ENCODE measurements at places on chromosomes 5 and 9.

DNA sequence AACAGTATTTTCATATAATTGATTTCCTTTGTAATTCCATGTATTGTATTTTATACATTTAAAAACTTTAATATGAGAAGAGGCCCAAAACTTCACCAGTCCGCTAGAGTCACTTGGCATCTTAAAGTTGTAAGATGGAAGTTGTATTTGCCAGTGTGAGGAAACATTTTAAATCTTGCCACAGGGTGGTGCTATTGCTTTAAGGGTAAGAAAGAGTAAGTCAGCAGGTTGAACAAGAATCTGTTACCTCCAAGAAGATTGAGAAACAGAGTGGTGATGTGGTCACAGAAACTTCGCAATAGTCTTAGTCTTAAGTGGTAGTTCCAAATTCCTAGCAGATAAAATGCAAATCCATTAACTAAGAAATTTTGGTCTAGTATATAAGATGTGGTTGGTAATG is 39.8 kb upstream of the RANBP6 start:
- no peak for DNase-seq

GRCh38 chr5:81842795-81843398 is 92.0 kb upstream of the SSBP2 start:
- DNase-seq: no peak

GRCh38 chr5:79843450-79844388 is 147.3 kb downstream of the MTX3 start:
- no peak for DNase-seq

DNA sequence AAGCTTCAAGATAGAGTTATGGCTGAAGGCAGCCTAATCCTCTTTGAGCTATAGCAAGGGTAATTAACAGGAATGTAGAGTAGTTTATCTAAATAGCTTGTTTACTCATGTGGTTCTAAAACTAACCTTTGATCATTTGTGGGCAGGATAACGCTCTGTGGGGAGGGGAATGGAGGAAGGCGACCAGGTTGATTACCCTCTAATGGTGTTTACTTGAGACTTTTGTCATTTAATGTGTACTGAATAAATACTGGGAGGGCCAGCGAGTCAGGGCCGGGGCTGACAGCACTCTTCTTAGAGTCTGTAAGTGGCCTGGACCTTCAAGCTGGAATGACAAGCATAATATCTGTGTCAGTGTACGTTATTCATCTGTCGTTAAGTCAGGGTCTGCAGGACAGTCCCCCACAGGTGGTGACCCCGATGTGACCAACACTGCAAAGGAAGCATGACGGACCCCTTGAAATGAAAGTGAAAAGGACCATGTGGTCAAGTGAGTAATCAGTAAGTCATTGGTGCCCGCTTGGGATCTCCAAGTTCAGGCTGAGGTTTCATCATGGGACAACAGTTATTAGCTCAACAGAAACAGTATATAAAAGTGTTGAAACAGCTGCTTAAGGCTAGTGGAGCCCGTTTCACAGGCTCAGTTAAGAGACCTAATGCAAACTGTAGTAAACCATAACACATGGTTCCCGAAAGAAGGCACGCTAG is 162.6 kb downstream of the CPLANE1 start:
- DNase-seq: no peak

DNA sequence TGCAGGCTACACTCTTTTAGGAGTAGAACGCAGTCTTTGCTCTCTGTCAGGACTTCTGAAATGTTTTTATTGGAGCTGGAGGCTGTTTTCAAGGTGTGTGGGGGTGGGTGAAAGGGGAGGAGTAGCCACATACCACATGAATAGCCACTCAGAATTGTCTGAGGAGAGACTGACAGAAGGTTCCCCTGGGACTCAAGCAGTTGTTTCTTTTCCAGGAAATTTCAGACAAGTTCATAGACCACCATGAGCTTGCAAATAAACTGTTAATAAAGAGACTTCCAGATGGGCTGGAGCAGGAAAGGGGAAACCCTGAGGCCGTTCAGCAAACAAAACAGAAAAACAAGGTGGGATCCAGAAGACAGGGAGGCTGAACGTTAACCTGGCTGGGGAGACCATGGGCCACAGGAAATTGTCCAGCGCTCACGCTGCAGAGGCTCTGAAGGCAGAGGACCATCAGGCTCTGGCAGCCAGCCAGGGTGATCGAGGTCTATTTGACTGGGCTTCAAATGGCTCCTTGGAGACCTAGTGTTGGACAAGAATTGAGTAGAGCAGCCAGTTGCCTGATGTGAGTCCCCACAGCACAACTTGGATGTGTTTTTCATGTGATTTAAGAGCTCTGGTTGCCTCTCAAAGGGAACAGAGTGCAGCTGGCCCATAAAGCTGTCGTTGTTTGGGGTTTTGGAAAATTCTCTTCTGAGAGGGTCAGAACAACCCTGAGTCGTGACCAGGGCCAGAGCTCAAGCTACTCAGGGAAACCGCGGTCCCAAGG is 159.2 kb upstream of the RAI14 start:
- DNase-seq: no peak

DNA sequence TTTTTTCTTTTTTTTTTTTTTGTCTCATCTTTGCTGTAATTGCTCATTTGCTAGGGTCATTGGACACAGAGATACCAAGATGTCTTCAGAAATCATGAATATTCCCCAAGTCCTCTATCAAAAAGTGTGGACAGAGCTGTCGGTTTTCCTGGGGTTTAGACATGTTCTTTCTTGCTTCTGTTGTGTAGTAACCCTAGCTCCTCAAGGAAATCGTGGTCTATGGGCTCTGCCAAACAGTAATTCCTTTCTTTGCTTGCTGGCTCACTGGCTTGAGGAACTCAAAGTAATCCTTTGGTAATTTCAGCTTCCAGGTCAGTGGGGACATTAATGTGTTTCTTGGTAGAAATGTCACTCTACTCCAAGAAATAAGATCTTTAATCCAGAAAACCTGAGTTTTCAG is 101.7 kb downstream of the TMC1 start:
- no peak for DNase-seq

- DNase-seq: no peak
Observed at GRCh38 chr5:89883967-89884366, 525.6 kb downstream of the CETN3 start.

DNA sequence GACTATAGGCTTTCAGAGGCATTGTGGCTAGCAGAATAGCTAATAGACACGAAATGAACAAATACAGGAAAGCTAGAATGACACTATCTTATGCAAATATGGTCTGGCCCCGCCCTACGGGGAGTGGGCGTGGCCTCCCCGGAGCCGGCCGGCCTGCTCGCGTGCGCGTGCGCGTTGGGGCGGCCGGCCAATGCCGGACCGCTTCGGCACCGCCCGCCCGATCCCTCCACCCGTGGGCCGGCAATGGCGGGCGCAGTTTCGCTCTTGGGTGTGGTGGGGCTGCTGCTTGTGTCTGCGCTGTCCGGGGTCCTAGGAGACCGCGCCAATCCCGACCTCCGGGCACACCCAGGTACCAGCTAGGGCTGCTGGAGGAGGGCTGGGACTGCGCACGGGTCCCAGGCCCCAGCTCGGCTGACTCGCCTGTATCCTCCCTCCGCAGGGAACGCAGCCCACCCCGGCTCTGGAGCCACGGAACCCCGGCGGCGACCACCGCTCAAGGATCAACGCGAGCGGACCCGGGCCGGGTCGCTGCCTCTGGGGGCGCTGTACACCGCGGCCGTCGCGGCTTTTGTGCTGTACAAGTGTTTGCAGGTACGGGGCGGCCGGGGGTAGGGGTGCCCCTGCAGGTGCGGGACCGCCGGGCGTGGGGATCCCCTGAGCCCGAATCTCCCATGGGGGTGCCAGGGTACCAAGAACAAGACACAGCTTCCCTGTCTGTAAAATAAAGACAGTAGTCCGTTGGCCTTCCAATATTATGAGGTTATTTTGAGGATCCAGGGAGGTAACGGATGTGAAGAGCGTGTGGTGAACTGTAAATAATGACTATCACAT is at the start of gene CCDC107:
Gene CCDC107, plus strand, starts transcription at position 156 of the 831 bp plus-strand sequence. Its CDS starts 88 bp downstream, at position 244.
- peak; percentile 76 for DNase-seq

DNA sequence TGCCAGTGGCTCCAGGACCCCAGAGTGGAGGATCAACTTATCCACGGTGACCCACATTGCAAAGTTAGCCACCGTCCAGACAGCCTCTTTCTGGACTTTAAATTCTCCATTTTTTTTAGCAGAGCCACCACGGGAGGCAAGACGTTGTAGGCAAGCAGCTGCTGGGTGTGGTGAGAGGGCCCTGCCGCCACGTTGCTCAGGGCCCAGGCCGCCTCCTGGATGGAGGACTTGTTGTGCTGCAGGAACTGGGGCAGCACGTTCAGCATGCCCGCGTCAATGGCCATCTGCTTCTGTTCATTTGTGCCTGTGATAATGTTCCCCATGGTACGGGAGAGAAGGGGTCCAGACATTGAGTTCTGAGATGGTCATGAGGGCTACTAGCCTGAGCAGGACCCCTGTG is 114.3 kb upstream of the POC5 start:
- DNase-seq: no peak

- DNase-seq: no peak
Observed at GRCh38 chr5:150122158-150122510, 33.5 kb downstream of the PDGFRB start.

DNA sequence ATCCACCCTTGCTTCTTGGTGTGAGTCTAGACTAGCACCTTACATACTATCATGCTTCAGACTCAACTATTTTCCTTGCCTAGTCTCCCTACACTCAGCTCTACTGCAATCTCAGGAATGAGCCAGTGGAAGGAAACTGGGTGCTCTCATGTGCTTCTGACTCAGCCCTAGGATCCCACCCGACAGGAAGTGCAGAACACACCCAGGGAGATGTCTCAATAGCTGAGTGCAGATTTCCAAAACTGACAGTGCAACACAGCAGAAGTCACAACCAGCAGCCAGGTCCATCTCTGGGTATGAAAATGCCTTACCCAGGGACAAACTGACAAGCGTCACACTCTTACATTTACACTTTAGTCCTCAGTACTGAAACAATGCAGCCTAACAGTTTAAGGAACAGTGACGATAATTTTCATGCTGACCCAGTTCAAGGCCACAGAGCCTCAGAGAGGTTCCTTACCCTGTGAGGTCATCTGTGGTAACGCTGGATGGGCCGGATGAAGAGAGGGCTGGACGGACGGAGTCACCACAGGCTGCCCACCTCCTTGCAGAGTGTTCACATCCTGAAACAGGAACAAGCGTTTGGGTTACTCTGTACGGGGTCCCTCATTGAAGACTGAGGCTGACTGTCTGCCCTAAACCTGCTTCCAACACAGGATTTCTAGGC is 33.0 kb downstream of the FKBP15 start:
- DNase-seq: no peak

GRCh38 chr9:136527721-136528710 is 17.8 kb downstream of the NOTCH1 start:
- no peak for DNase-seq

DNA sequence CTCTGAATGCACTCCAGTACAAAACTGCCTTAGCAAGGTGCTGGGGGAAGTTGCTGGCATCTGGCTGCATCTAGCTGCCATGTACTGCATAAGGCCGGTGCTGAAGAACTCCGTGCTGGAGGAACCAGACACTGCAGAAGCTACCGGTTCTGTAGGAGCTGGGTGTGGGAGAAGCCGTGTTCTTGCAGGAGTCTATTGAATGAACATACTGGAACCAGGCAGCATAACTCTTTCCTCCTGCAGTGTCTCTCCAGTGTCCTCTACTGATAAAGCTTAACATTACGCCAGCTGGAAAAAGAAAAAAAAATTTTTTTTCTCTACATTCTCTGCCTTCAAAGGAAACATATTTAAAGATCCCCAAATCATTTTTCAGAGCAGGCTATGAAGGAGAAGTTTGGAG is 38.5 kb downstream of the VPS13A start:
- DNase-seq: no peak

- no peak for DNase-seq
Observed at GRCh38 chr9:29588361-29588760, 2015.1 kb upstream of the C9orf72 start.

GRCh38 chr9:122806661-122807060 is 6.7 kb downstream of the OR1K1 start:
- DNase-seq: no peak

GRCh38 chr9:112838342-112838741 is 52.3 kb downstream of the SLC46A2 start:
- DNase-seq: no peak

DNA sequence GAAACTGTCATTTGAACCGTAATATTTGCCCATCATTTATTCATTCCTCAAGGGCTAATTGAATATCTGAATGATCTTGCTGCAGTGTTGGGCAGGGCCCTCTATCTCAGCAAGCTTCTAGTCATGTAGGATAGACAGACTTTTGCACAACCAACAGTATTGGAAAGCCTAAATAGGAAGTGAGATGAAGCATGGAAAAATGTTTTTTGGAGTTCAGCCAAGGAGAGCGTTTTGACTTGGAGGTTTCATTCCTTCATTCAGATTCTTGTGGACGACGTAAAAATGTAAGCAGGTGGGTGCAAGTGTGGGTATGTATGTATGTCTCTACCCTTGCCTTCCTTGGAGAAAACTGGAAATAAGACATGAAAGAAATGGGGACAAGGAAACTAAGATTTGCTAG is 15.5 kb downstream of the DAPK1 start:
- DNase-seq: no peak

GRCh38 chr5:167509076-167509475 is 782.4 kb upstream of the WWC1 start:
- DNase-seq: no peak

GRCh38 chr5:86127696-86128095 is 490.0 kb upstream of the COX7C start:
- no peak for DNase-seq

DNA sequence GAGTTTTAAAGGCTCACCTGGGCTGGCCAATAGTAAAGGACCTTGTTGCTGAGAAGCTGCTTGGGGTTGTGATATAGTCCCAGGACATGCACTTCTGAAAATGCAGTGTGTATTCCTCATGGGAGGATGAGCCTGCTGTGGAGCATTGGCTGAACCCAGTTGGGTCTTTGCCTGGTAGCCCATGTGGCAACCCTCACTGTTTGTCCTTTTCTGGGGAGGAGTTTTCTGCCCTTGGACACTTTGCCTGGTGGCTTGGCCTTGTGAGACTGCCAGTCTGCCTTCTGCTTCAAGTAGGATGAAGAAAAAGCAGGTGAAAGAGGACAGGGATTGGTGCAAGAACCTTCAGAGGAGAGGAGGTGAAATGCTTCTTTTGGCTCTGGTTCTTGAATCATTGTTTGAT is 4.0 kb downstream of the TENT4A start:
- DNase-seq: no peak

GRCh38 chr5:152739916-152740315 is 334.8 kb upstream of the NMUR2 start:
- DNase-seq: no peak

DNA sequence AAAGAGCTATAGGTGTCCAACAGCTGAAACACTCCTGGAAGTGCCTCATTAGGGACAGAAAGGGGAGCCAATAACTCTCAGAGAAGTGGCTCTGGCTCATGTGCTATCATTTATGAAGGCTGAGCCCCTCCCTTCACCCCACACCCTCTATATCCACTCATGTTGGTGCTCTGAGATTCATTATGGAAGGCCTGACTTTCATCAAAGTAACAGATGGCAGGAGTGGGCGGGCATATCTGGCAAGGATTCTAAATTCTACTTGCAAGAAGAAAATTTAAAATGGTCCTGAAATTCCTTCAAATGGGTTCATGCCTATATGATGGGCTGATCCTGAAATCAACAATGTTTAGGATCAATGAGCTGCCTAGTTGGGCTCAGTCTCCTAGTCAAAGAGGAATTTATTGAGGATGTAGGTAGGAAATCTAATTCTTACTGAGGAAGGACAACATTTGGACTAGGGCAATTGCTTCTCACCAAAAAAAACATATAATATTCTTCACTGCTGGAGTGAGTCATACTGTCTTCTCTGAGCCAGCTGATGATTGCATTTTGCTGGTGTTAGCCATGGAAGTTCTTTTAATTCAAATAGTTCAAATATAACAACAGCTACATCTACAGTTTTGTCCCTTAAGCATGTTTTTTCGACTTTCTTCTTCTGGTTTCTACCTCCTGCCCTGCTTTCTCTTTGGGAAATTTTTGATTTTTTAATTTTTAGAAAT is 23.5 kb downstream of the NMRK1 start:
- DNase-seq: no peak

GRCh38 chr9:114383521-114384231 is 4.1 kb downstream of the AKNA start:
- no peak for DNase-seq
